ENCODE measurements at places on chromosomes 11 and 22.

DNA sequence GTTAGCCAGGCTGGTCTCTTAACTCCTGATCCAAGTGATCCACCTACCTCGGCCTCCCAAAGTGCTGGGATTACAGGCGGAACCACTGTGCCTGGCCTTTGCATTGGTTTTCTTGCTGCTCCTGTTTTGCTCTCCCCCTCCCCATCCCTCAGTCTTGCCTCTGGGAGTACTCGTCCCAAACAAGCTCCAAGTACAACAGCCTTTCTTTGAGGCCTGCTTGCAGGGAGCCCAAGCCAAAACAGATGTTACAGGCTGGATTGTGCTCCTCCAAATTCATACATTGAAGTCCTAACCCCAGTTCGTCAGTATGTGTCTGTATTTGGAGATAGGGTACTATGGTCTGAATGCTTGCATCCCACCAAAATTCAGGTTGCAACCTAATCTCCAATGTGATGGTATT lies 8.6 kb downstream of the IGLL1 start:
- no peak for DNase-seq

GRCh38 chr11:31875866-31876560 lies 64.9 kb upstream of the PAX6 start:
- peak; percentile 68 for DNase-seq

DNA sequence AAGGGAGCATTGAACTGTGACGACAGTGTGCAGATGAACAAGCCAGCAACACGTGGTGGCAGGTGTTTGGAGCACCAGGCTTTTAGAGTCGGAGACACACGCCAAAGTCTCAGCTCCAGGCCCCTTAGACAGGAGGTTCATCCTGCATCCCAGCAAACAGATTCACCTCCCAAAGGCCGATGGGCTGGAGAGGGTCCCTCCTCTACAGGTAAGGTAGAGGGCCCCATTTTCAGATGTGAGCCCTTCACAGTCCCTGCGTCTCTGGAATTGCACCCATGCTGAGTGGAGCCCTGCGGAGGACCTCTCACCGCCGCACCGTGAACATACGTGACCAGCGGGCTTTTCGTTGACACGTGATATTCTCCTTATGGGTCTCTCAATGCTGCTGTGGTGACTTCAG lies 109.0 kb upstream of the B3GAT1 start:
- no peak for DNase-seq

- DNase-seq = no peak
Observed at GRCh38 chr11:117860139-117860538, 16.3 kb downstream of the FXYD6 start.

DNA sequence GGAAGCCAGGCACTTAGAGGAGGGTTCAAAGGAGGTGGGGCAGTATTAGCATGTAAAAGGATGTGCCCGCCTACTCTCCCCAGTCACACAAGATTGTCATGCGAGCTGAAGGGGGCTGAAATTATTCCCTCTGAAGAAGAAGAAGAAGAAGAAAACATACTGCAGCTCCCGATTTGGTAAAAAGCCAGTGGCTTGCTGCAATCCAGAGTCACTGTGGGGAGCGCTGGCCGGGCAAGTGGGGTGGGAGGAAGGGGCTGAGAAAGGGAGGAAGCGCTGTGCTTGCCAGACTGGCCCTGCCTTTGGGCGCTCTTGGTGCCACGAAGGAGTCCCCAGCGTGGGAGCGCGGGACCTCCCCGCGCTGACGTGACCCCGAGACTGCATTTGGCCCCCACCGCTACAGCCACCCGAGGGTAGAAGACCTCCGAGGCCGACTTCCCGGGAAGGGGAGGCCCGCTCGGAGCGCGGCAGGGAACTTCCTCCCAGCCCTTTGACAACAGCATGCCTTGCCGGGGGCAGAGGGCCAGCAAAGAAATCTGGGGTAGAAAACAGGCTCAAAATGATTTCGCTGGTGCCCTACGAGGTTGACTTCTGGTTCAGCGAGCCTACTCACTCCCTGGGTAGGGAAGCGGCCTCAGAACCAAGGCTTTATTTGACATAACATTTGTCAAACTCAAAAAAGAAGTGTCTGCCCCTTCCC lies 906.3 kb downstream of the DLG2 start:
- DNase-seq = peak; percentile 53

DNA sequence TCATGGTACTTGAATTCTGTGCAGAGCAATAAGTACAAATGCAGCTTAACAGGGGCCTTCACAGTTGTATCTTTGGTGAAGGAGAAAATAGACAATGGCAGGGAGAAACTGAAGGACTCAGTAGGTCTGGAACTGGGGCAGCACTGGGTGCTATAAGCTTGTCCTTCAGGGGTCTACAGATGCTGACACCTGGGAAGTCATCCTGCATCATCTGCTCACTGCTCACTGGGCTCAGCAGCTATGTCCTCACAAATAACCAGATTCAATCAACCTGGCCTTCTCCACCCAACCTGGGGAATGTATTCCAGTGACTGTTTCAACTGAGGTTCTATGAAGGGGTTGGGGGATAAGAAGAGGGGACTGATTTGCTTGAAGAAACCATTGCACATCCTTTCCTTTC lies 117.0 kb downstream of the ZNF280B start:
- no peak for DNase-seq

DNA sequence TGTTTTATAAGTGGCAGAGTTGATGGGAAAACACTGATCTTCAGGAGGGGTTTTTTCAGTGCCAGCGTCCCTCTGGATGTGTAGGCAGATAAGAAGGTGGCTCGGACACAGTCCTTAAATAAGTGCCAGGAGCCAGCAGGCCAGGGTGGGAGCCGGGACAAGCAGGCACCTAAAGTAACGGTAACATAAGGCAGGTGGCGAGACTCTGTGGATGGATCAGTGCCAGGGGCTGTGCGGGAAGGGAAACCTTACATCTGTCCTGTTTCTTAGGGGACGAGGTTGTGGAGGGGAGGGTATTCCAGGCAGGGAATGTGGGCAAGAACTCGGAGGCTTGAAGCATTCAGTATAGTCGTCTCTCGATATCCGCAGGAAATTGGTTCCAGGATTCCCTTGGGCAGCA lies 15.9 kb downstream of the BCR start:
- DNase-seq = no peak

DNA sequence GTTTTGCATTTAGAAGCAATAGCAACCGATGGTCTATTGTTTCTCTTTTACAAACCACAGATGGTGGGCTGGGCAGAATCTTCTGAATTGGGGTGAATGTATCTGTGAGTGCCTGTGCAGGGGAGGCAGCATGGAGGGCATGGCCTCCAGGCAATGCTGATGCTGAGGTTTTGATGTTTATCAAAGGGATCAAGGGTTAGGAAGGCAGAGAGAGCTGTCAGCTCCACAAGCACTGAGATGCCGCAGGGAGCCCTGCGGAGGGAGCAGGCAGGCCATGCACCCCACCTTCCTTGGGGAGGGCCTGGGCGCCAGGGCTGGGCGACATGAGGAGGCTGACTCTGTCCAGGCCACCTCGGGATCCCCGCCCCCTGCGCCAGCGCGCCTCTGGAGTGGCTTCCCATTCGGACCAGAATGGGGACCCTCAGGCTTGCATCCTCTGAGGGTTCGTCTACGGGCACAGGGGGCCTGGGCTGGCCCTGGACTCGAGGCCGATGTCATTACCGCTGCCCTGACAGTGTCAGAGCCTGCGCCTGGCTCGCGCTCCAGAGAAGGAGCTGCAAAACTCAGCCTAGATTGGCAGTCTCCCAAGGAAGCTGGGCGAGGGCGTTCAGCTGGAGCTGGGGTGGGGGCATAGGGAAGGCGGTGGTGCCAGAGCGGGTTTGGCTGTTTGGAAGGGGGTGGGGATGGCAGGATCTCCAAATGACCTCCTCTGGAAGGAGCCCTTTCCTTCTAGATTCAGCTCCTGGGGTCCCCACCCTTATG lies 13.9 kb upstream of the TH start:
- DNase-seq = no peak

GRCh38 chr11:67695606-67696005 lies 21.2 kb upstream of the ALDH3B2 start:
- DNase-seq = no peak

- no peak for DNase-seq
Observed at GRCh38 chr11:76617553-76618265, 52.8 kb downstream of the LRRC32 start.

DNA sequence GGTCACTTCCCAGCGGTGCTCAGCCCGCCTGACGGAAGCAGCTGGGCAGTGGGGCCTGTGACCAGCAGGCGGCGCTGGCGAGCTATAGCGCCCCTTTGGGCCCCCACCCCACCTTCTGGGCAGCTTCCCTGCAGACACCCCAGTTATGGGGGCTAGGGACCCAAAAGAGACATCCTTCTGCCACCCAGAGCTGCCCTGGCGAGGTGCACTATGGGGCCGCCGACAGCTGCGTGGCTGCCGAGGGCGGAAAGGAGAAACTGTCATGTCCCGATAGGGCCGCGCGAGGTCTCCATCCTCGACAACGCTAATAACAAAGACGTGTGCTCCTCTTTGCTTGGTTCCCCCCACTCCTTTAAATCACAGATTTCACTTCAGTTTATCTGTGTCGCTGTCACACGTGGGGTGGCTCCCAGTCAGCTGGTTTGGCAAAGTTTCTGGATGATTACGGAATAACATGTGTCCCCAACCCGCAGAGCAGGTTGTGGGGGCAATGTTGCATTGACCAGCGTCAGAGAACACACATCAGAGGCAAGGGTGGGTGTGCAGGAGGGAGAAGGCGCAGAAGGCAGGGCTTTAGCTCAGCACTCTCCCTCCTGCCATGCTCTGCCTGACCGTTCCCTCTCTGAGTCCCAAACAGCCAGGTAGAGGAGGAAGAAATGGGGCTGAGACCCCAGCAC lies 673 bp upstream of the MYO7A start:
- DNase-seq = peak; percentile 76

GRCh38 chr11:13000721-13001120 lies 8.4 kb upstream of the RASSF10 start:
- no peak for DNase-seq

DNA sequence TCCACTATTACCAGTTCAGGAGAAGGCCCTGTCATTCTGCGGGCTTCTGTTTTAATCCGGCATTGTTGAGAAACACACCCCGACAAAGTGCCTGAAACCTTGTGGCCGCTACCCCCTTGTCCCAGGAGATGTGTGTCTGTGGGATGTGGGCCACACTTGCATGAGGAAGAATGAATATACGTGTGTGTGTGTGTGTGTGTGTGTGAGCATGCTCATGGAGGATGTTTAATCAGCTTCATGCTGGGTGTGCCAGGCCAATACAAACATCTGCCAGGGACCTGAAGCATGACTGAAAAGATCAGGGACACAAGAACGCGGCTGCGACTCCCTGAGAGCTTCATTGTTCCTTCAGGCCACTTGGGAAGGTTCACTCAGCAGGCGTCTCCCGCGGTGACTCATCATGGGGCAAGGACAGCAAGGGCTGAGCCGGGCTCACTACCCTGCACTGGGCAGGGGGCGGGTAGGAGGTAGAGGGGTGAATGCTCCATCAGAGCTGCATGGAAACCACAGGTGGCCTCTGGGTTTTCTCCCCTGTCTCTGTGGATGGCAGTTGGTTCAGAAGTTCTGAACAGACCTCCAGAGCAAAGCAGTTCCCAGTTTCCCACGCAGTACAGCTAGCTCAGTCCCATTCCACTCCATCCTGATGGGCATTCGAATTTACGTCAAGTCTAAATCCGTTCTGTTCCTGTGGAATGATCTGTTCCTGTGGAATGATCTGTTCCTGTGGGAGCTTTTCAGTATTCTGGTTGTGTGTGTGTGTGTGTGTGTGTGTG lies 7.0 kb upstream of the MALAT1 start:
- peak; percentile 86 for DNase-seq

- DNase-seq = no peak
Observed at GRCh38 chr11:108945341-108945740, 280.5 kb downstream of the DDX10 start.

DNA sequence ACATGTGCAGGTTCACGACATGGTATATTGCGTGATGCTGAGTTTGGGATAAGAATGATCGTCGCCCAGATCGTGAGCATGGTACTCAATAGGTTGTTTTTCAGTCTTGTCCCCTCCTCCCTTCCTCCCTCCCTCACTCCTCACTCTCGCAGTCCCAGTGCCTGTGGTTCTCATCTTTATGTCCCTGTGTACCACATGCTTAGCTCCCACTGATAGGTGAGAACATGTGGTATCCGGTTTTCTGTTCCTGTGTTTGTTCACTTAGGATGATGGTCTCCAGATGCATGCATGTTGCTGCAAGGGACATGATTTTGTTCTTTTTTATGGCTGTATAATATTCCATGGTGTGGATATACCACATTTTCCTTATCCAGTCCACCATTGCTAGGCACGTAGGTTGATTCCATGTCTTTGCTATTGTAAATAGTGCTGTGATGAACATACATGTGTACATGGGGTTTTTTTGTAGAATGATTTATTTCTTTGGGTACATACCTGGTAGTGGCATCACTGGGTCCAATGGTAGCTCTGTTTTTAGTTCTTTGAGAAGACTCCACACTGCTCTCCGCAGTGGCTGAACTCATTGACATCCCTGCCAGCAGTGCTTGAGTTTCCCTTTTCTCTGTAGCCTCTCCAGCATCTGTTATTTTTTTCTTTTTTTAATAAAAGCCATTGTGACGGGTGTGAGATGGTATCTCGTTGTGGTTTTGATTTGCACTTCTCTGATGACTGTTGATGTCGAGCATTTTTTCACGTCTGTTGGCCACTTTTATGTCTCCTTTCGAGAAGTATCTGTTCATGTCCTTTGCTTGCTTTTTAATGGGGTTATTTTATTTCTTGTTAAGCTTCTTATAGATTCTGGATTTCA lies 16.4 kb downstream of the ZBED4 start:
- DNase-seq = no peak

All from neural progenitor cell (in vitro differentiated cells).